ENCODE measurements at places on chromosomes 7 and 10.

- DNase-seq: no peak
These were observed 52.3 kb downstream of the HECW1 start for GRCh38 chr7:43164757-43165156.

DNA sequence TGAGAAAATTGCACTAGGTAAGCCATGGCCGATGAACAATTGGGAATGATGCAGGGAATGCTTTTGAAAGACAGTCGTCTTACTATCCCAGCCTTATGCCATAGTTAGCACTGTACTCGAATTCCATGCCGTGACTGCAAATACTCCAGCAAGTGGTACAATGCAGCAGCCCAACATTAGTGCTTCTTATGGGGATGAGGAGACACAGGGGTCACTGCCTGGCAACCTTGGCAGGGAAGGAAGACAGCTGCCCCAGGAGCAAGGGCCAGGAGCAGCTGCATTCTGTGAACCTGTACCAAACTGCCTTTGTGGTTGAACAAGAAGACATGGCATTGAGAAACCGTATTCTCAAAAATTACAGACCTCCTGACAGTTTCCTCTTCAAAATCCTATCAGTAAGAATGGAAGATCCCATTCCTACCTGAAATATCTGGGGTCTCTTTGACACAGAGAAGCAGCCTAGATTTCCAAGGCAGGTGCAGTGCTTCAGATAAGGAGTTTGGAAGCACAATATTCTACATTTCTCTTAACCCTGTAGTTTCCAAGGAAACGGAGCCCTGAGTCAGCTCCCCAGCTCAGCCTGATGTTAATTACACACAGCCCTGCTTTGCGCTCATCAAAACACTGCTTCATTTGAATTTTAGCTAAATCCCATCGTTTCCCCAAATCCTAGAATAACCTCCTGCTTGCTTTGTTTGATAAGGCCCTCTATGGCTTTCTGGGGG, 49.0 kb upstream of the FRMD4A start:
- no peak for DNase-seq

- no peak for DNase-seq
These were observed 776.4 kb upstream of the AUTS2 start for GRCh38 chr7:68821846-68822245.

DNA sequence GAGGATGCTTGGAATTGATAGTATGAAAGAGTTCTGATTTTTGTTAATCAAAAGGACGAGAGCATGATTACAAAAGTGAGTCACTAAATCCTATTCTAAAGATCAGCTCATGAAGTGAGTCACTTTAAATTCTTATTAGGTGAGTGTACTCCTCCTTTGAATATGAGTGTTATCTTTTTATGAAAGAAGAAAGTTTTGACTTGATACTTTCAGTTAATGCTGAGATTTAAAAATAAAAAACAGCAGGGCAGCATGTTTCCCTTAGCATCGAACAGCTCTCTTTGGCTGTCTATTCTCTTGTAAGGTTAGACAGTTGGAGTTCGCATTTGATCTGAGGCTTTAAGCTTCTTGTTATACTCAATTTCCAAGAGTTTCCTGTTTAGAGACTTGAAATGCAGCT, 222.0 kb downstream of the TWIST1 start:
- DNase-seq: no peak

- DNase-seq: no peak
These were observed 6.8 kb downstream of the NAMPT start for GRCh38 chr7:106277976-106278375.

DNA sequence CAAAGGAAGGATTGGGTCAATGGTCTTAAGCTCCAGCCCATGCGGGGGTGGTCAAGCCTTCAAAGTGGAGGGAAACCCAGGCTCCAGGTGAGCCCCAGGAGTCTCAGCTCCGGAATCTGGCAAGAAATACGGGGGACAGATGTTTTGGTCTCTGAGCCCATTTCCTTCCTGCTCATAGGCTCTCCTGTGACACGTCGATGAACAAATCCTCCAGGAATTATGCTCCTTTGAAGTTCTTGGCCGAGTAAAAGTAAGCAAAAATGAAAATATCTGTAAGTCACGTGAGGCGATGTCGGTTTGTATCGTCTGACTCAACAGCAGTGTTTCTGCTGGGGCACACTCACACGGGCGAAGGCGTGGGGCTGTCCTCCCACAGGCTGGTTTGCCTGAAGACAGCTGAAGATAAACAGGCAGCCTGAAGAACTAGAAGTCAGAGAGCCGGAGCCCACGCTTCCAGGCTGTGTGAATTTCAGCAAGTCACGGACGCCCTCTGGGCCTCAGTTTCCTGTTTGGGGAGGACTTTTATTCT, 52.6 kb upstream of the SMNDC1 start:
- peak; percentile 84 for DNase-seq

GRCh38 chr10:127195571-127196281, 665 bp downstream of the INSYN2A start:
- no peak for DNase-seq

GRCh38 chr10:114565066-114565465, 93.0 kb downstream of the ABLIM1 start:
- DNase-seq: no peak

DNA sequence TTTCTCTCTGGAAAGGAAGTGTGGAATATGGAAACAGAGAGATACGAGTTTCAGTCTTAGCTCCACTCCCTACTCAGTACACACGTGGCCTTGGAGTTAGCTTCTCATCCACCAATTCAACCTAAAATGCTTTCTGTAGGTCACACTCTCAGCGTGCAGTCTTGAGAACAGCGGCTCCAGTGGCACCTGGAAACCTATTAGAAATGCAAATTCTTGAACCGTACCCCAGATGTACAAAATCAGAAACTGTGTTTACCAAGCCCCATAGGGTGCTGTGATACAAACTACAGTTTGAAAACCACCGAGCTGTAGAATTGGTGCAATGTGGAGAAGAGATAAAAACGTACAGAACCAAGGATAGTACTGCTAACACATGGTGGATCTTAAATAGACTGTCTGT, 91.1 kb upstream of the SP4 start:
- no peak for DNase-seq

GRCh38 chr7:136079478-136079892, 102.3 kb upstream of the MTPN start:
- no peak for DNase-seq

DNA sequence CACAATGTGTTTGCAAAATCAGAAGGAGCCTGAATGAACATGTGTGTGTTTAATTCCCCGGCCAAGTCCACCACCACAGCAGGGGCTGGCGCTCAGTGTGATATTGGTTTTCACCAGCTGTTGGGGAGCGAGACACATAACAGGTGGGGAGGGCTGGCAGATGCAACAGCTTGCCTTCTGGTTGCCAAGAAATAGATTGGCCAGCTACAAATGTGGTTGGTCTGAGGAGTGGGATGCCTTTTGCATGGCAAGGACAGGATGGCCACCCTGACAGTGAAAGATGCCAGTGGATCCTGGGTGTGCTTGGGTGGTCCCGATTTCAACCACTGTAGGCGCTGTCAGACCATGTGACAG, 292.5 kb upstream of the FZD8 start:
- DNase-seq: no peak

DNA sequence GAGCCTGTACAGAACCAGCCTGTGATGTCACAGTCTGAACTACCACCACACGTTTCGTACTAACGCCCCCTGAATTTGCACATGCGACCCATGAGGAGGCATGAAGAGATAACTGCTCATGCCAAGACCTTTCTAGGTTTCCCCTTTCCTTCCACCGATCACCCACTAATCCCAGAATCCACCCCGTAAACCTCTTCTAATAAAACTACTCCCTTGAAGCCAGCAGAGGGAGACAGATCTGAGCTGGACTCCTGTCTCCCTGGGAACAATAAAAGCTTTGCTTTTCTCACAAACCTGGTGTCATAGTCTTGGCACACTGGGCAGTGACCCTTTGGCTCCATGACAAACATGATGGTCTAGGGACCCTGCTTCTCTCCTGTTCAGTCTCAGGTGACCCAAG, 144.5 kb downstream of the FRMD4A start:
- DNase-seq: no peak

DNA sequence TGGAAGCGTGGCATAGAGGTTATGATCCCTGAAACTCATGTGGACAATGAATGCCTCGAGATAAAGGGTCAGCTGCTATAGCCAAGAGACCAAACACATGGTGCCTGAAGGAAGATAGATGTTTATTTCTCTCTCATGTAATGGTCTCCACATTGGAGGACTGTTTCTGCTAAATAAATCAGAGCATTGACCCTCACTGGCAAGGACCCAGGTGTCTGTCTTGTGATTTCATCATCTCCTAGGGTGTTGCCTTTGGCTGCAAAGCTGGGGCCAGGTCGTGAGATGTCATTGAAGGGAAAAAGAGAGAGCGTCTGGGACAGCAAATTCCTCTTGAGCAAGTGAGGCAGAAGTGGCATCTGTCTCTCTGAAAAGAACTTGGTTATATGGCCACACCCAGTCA, 64.6 kb downstream of the JCAD start:
- no peak for DNase-seq

DNA sequence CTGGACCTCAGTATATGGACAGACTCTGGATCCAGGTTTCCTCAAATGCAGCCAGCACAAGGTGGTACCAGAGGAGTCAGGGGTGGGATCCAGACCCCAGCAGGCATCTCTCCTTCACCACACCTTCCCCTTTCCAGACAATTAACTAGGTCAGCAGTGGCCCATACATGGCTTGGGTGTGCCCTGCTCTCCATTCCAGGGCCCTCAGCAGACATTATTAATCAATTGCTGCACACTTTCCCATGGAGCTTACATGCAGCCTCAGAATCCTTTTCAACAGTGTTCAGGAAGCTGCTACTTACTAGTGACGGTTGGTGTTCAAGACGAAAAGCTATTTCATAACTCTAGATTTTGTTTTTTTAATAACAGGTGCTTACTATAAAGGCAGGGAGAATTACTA, 6.0 kb downstream of the COL13A1 start:
- no peak for DNase-seq

- DNase-seq: no peak
These were observed 572.6 kb downstream of the PTPRN2 start for GRCh38 chr7:158014976-158015375.

DNA sequence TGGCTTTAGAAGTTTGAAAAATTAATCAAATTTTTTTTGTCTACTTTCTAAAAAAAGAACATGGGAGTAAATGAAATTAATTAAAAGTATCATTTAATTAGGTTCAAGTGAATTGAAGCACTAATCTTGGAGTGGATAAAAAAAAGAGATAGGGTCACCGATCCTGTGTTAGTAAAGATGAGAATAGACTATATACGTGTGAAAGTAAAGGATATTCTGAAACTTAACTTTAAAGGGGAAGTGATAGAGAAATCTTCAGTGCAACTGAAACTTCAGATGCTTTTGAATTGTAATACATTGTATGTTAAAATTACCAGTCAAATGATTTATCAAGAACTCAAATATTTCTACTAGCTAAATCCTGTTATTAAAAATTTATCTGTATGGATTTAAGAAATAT, 4.8 kb downstream of the NHLRC2 start:
- no peak for DNase-seq

DNA sequence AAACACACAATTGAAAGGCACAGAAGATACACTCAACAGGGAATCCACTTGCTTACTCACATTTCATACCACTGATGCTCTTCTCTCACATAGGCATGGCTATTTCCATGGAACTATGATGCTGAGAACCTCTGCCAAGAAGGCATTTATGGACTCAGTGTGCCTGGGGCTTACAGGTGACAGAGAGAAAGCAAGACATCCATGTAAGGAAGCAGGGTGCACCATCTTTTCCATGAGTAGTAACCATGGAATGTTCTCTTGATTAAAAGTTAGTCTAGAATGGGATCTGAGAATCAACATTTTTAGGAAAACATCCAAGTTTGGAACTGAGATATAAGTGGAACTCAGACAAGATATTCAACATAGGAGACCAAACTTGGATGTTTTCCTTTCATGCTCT, 52.5 kb upstream of the MACC1 start:
- DNase-seq: no peak

GRCh38 chr10:76583711-76584161, 1053.9 kb downstream of the KCNMA1 start:
- DNase-seq: no peak

GRCh38 chr7:138917771-138918170, 63.4 kb downstream of the KIAA1549 start:
- no peak for DNase-seq

- DNase-seq: no peak
These were observed 118.2 kb upstream of the CCDC6 start for GRCh38 chr10:60024506-60024905.

GRCh38 chr10:19498393-19499290, 317.6 kb upstream of the PLXDC2 start:
- DNase-seq: no peak

DNA sequence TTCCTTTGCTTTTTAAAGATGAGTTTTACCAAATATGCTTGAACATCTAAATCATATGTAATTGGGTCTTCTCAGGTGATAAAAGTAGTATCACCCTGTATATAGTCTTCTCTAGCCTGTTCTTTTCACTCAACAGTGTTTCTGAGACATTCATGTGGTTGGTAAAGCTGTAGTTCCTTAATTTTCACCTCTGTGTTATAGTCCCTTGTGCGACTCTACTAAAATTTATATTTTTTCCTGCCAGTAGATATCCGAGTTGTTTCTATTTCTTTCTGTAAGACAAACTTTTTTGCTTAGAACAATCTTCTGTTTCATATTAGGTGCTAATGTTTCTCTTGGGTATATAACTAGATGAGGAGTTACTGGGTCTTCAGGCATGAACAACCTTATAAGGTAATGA, 35.6 kb downstream of the SYPL1 start:
- DNase-seq: no peak

DNA sequence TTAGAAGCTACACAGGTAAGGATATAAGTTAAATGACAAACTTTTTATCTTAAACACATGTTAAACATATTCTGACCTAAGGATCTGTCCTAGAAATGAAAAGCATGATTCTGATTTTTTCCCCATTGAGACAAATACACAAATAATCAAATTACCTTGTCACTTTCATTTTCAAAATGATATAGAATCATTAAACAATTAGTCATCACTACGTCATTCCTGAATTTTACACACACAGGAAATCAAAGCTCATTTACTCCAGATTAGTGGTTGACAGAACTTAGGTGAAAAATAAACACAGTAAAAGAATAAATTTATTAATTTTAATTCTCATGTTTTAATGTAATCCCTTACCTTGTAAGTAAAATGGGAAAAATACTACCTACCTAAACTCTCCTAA, 89.0 kb downstream of the AASS start:
- DNase-seq: no peak

- no peak for DNase-seq
These were observed 69.2 kb downstream of the SEMA3E start for GRCh38 chr7:83579740-83580139.

GRCh38 chr10:119296703-119297102, 89.3 kb downstream of the GRK5 start:
- no peak for DNase-seq

Measured in activated naive CD4-positive, alpha-beta T cell treated with Interleukin-2 at 50 U/mL for 16 hours (primary cell).